ENCODE measurements at places on chromosomes 1 and 21. TPM values are rescaled to one million over a fixed set of nuclear protein-coding genes. Genes with fewer than 3 reads are reported as not detected.

Gene LAX1
- total RNA-seq, result not detected

- DNase-seq, result peak; percentile 17
Measured at GRCh38 chr1:26391450-26391849, 18.9 kb upstream of the ZNF683 start.

- no peak for DNase-seq
Measured at GRCh38 chr1:150869683-150870082, 6.7 kb downstream of the ARNT start.

Gene SLC9C2
- total RNA-seq, result not detected

DNA sequence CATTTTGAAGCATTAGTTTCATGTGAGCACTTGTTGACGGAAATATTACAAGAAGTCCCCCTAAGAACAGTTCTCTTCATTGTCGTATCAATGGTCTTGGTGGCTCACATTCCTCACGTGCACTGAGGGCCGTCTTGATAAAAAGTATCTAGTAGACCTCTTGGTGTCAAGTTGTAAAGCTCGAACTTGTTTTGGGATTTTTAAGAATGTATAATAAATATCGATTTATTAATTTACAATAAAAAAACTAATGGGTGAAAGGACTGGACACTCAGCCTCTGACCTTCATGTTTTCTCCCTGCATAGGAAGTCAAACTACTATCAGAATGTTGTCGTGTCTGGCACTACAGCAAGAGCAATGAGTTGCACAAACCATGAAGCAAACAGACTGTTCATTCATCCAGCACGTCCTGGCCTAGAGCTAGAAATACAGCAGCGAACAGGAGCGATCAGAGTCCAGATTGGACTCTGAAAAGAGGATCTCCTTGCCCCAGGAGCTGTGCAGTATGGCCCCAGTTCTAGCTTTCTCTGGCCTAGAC, 319.2 kb downstream of the SMYD3 start:
- no peak for DNase-seq

Data from cardiac muscle cell (in vitro differentiated cells and primary cell).